ENCODE measurements at places on chromosomes 3 and 15.
A peak's percentile ranks its signal among the peaks of the same experiment; 100 is the strongest.

GRCh38 chr3:84967767-84968581 lies 9.2 kb downstream of the CADM2 start:
- DNase-seq: no peak

DNA sequence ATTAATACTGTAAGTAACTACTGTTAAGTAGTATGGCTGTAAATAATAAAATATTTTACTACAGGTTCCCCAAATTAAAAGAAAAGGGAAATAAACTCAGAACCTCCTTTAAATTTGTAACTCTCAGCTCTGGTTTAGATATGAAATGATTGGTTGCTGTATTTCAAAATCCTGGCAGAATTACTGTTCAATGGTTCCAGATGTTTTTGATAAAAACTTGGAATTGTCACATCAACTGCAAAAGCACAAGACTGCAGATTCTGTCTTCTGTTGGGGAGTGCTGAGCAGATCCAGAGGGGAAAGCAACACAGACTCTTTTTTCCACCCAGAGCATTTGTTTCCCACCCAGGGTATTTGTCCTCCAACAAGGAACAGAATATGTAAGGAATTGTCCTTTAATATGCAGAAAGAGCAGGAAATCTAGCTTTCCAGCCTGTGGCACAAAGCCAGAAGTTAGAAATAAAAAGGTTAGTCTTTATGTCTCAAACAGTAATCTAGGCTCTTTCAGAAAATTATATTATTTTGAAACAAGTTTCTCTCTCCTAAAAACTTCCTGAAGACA lies 178.1 kb downstream of the KLHL25 start:
- DNase-seq: peak; percentile 54

DNA sequence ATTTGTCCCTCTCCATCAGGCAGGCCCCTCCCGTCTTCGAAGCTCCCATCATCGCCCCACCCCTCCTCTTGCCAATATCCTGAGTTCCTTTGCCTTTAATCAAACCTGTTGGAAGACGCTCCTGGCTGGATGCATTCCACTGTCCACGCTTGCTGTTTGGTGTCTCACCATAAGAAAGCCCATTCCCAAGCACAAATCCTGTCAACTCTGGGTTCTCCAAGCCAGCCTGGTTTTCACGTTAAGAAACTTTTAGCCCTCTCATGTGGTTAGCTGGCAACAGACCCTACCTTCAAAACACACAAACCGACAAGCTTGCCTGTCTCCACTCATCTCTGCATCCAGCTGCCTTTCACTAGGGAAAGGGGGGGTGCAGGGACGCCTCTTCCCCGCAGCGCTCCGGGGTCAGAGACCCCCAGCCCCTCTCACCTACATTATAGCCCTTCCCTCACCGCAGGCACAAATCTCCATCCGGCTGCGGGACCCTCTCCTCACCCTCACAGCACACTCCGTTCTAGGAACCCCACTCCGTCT lies 1.1 kb downstream of the GORASP1 start:
- DNase-seq: peak; percentile 58

DNA sequence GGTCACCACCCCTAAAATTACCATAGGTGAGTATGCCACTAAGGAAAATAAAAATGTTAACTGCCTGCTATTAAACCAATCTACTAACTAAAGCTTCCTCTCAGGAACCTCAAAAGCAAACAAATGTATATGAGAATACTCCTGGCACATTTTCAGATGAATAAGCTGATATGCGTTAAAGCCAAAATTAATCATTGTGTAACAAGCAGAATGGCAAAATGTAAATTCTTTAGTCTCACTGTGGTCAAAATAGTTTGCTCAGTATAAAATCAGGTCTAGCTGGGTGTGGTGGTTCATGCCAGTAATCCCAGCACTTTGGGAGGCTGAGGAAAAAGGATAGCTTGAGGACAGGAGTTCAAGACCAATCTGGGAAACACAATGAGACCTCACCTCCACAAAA lies 53.6 kb downstream of the SUMF1 start:
- peak; percentile 4 for DNase-seq

GRCh38 chr3:1578124-1578806 lies 485.4 kb downstream of the CNTN6 start:
- no peak for DNase-seq

Measured in EH (cell line).